Mesothelial cell of epicardium (in vitro differentiated cells): ENCODE measurements at places on chromosomes 1 and 21. TPM values are rescaled to one million over a fixed set of nuclear protein-coding genes. Genes with fewer than 3 reads are reported as not detected.

Gene OXCT2
- 0.20 to 0.65 TPM (median 0.22 TPM) in 3 replicates for total RNA-seq

Gene RNU1-4
- total RNA-seq, result 3,774 to 3,945 TPM (median 3,937 TPM) in 3 replicates

Gene RHCE
- 0.72 to 0.86 TPM (median 0.75 TPM) in 3 replicates for total RNA-seq

Gene APOBEC4
- total RNA-seq, result not detected in 3 replicates

Gene SLC35D1
- total RNA-seq, result 15.2 to 15.5 TPM (median 15.3 TPM) in 3 replicates
